Vagina (tissue), 2 donors: ENCODE measurements at places on chromosomes 4 and X.

- no peak for DNase-seq
These were observed 49.5 kb downstream of the CCNI start for GRCh38 chr4:77026322-77026704.

GRCh38 chr4:186698028-186698427 lies 25.6 kb downstream of the FAT1 start:
- DNase-seq, result no peak

GRCh38 chr4:88933414-88934160 lies 123.4 kb downstream of the FAM13A start:
- DNase-seq, result no peak

DNA sequence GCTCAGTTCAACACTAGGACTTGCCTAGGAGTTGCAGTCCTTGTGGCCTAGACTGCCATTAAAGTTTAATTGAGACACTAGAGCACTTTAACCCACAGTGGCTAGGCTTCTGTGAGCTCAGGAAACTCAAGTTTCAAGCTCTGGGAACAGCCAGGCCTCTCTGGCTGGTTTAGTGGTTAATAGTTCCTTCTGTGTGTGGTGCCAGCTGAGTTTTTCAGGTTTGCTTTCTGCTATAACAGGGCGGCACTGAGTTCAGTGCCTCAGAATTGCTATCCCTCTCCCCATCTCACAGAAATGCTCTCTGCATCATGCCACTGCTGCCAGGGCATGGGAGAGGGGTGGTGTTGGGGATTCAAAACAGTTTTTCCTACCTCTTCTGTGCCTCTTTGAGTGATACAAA lies 15.9 kb downstream of the MMAA start:
- no peak for DNase-seq

DNA sequence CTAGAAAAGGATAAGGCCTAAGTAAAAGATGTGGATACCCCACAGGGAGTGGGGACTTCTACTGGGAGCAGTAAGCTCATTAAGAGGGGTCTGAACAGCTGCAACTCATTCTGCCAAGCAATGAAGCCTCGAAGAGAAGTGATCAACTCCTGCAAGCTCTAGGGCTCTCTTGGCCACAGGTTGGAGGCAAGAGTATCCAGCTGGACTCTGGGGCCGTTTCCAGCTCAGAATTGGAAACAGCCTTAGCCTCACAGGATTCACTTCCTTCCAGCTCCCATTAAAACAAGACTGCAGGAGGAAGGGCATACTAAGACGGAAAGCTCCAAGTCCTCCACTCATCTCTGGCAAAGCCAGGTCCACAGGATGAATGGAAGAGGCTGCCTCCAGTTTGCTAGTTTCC lies 126.3 kb downstream of the ATG4A start:
- DNase-seq, result no peak
